ENCODE measurements at places on chromosomes 11 and 22.
A peak's percentile ranks its signal among the peaks of the same experiment; 100 is the strongest.

DNA sequence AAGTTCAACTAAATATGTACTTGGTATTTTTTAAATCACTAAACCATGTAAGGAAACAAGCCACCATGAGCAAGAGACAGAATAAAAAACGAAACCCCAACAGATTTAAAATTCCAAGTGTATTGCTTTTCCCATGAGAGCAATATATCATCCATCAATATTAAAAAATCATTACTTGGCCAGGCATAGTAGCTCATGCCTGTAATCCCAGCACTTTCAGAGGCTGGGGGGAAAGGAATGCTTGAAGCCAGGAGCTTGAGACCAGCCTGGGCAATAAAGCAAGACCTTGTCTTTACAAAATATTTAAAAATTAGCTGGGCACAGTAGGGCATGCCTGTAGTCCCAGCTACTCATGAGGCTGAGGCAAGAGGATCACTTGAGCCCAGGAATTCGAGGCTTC lies 190.8 kb downstream of the TTC28 start:
- DNase-seq, result no peak

DNA sequence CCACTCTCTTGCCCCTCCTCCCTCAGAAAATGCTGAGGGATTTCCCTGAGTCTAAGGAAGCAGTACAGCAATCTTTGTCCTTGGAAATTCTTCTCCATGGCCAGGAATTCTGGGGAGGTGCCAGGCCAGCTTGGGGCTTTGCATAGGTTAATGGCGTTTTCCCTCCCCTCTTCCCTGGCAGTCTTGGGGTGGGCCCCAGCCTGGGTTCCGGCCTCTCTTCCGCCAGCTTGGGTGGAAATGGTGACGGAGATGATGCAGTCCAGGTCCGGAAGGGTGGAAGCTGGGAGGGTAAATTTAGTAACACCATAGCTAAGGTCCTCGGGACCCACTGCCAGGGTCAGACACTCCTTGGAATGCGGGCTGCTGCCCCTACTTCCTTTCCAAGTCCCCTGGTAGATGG lies 5.0 kb downstream of the PHLDB1 start:
- peak; percentile 31 for DNase-seq

GRCh38 chr11:63940786-63941185 lies 2.0 kb downstream of the NAA40 start:
- DNase-seq, result no peak

GRCh38 chr22:26460202-26460601 lies 23.4 kb downstream of the HPS4 start:
- no peak for DNase-seq

- peak; percentile 13 for DNase-seq
Measured at GRCh38 chr11:69665669-69666068, 9.5 kb downstream of the LTO1 start.

DNA sequence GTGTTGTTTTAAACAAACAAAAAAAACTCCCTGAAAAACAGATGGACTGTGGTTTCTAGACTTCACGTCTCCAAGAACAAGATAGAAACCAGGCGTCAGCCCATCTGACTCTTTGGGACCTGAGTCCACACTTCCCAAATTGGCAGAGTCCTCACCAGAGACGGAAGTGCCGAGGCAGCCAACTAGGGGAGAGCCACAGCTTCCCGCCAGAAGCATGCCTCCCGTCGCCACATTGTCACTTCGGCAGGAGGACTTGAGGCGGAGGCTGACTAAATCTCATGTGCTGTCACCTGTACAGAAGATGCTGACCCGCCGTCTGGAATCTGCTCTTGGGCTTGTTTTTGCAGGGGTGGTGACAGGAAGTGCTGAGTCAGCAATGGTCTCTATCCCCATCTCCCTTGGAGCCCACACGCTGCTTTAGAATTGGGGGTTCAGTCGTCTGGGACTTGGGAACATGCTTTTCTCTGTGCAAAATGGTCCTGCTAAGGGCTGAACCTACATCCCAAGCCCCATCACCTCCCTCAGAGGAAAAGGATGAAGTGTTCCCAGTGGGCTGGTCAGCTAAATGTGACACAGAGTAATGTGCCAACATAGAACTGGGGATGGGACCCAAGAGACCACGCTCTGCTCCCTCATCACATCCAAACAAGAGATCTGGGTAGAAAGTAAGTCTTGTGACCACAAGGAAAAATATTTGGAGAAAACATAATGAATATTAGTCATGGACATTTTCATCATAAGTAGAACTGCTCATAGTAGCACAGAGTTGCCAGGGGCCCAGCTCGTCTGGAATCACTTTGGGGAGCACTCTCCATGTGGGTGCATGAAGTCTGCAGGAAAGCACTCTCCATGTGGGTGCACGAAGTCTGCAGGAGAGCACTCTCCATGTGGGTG lies 152.9 kb downstream of the SNX19 start:
- no peak for DNase-seq

- no peak for DNase-seq
Measured at GRCh38 chr11:19375440-19375839, 134.7 kb upstream of the E2F8 start.

- DNase-seq, result no peak
Measured at GRCh38 chr22:37317698-37318210, 35.4 kb downstream of the CYTH4 start.

DNA sequence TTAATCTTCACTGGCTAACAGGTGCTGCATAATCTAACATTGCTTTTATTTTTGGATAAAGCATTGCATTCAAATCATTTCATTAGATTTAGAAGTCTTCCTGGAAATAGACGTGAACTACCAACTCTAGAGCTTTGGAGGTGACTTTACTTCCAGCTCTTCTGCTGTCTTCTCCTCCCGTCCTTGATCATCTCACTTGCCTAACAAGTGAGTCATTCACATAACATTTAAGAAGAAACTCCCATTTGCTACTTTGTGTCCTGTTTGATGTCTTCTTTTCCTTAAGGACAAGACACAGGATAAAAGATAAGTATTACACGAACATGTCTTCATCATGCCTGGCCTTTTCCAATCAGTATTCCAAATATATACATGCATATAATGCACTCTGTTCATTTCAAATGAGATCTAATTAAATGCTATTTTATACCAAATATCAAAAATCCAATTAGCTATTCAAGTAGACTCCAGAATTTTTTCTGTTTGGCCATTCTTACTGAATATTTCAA lies 88.3 kb downstream of the BDNF start:
- DNase-seq, result no peak

DNA sequence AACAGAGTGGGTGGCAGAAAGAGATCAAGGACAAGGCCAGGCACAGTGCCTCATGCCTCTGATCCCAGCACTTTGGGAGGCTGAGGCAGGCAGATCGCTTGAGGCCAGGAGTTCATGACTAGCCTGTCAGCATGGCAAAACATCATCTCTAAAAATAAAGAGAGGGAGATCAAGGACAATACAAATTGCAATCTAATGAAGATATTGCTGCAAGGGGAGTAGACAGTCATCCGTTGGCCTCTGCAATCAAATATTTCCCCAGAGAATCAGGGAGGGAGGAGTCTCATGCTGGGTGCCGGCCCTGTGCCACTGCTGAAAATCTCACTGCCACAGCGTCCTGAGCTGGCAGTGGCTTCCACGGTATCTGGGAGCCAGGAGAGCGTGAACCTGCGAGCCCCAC lies 19.4 kb upstream of the IL17RA start:
- DNase-seq, result no peak

DNA sequence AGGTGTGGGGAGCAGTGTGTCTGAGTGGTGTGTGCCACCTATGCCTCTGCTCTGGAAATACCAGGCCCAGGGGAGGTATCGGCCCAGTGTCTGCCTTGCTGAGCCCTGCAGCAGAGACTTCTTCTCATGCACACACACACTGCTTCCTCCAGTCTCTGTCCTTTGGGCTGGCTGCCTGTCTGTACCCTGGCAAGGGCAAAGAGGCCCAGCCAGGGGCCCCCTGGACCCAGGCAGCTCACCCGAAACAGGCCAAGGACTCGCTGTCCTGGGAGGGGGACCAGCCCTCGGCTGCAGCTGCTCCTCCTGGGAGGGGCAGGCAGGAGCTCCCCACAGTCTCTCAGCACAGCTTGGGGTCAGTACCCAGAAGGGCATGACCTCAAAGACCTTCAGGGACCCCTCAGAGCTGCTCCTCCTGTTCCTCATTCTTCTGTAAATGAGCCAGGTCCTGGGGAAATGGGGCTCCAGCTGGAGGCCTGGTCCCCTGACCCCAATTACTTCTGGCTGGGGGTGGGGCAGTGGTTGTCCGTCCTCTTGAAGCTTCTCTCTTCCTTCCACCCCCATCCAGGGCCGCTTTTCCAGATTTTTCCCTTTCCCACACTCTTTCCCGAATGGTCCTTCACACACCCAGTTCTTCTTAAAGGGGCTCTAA lies 24.5 kb upstream of the ALX4 start:
- DNase-seq, result no peak

DNA sequence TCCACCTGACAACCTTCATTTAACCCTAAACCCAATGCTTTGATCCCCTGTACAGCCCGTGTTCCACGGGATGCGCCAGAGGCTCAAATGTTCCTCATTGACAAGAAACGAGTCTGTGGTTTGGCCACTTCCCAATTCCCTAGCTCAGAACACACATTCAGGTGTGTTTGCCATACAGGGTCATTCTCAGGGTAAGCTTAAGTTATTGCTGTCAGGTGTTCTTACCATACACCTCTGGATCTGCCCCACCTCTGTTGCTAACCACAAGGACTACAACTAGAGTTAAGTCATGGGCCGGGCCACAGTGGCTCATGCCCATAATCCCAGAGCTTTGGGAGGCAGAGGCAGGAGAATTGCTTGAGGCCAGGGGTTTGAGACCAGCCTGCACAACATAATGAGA lies 45.6 kb upstream of the POLD3 start:
- DNase-seq, result no peak

DNA sequence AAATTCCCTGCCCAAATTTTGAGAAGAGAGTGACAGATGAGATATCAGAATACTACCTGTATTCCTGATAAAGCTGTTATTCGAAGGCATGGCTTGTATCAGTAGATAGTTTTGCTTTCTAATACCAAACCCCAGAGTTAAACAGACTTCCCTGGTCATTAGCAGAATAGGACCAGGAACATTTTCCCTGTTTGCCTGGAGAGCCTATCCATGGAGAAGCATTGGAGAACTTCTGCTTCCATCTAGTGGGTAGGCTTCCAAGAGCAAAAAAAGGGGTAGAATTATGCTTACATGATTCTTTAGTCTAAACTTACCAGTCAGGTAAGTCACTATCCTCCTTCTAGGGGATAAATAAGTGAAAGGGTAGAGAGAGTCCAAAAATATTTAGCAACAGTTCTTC lies 14.2 kb downstream of the PDE3B start:
- DNase-seq, result no peak

- peak; percentile 30 for DNase-seq
Measured at GRCh38 chr22:49352361-49353169, 475.1 kb downstream of the BRD1 start.

GRCh38 chr22:35470903-35471321 lies 69.7 kb upstream of the RASD2 start:
- no peak for DNase-seq

DNA sequence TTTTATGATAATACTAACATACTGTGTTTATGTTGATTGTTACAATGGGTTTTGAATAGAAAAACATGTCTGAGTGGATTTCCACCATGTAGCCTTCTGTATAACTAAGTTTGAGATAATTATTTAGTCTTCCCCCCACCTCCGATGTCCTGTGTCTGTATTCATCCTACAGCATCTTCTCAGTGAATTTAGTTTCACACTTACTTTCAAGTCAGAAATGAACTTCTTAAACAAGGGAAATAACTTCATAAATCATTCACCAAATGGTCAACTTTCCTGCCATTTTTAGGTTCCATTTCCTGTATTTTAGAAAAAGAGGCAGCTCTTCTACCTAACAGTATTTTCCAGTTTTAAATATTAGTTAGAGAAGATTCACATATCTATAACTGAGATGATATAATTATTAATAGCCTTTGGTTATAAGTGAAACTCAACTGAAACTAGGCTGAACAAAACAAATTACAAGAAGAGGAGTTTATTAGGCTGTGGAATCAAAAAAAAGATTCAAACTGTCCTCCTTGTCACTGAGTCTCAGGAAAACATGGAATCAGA lies 3.5 kb downstream of the OR51B5 start:
- no peak for DNase-seq

DNA sequence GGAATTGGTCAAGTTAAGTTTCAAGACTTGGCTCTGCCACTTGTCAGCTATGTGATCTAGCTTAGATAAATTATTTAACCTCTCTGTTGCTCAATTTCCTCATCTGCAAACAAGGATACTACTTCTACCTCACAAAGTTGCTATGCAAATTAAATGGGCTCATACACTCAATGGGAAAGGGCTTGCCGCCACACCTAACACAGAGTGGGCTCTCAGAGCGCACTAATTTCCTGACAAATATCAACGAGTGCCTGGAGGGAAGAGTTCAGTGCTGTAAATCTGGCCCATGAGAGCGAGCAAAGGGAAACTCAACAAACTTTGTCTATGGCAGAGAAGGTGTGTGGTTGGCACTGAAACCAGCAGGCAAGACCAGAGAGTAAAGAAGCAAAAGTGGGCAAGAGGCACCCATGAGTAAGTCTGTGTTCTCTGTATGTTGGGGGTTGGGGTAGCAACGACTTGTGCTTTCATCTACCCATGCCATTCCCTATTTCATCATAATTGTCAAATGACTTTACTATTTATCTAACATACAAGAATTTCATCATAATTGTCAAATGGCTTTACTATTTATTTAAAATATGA lies 60.7 kb upstream of the PHF21A start:
- no peak for DNase-seq

GRCh38 chr11:105296806-105297205 lies 157.2 kb upstream of the CARD18 start:
- no peak for DNase-seq

GRCh38 chr11:128492461-128492860 lies 94.9 kb downstream of the ETS1 start:
- DNase-seq, result no peak

DNA sequence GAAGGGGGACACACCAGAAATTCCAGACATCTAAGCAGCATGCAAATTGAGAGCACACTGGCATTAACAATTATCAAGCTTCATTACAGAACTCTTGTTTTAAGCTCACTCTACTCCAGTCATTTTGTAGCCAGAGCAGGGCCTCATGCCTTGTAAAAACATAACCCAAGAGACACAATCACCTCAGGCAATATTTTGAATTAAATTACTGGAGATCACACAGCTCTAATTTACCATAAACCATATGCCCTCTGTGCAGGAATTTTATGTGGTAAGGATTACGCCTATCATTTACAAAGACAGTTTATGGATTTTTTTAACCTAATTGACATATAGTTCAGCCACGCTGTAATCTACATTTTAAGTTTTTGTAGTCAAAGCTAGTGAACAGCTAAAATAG lies 414.1 kb upstream of the DDI1 start:
- DNase-seq, result no peak

GRCh38 chr11:78156127-78156844 lies 16.9 kb upstream of the ALG8 start:
- no peak for DNase-seq

DNA sequence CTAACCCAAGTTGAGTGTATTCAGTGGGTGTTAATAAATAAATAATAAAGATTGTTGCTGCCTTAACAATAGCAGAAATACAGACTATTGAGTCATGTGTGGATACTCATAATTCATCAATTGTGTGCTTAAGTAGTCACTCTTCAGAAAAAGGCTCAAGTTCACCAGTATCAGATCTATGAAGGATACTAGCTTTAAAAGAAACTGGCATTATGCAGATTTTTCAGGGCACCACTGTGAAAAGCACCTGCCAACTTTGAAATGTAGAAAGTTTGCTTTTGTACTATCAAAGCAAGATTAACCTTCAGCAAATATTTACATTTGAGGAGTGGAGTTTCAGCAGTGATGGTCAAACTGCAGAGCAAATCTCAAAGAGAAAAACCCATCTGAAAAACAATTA lies 20.1 kb upstream of the SYTL2 start:
- no peak for DNase-seq

All from dorsolateral prefrontal cortex (tissue), 122 donors.